Activated CD4-positive, alpha-beta T cell treated with anti-CD3 and anti-CD28 coated beads, Interleukin-10, Interleukin-2, amounts not matched to agents 100 ng/mL and 50 ng/mL, durations not matched to agents 16 hours and 8 hours (primary cell): ENCODE measurements at places on chromosomes 7 and 10.

DNA sequence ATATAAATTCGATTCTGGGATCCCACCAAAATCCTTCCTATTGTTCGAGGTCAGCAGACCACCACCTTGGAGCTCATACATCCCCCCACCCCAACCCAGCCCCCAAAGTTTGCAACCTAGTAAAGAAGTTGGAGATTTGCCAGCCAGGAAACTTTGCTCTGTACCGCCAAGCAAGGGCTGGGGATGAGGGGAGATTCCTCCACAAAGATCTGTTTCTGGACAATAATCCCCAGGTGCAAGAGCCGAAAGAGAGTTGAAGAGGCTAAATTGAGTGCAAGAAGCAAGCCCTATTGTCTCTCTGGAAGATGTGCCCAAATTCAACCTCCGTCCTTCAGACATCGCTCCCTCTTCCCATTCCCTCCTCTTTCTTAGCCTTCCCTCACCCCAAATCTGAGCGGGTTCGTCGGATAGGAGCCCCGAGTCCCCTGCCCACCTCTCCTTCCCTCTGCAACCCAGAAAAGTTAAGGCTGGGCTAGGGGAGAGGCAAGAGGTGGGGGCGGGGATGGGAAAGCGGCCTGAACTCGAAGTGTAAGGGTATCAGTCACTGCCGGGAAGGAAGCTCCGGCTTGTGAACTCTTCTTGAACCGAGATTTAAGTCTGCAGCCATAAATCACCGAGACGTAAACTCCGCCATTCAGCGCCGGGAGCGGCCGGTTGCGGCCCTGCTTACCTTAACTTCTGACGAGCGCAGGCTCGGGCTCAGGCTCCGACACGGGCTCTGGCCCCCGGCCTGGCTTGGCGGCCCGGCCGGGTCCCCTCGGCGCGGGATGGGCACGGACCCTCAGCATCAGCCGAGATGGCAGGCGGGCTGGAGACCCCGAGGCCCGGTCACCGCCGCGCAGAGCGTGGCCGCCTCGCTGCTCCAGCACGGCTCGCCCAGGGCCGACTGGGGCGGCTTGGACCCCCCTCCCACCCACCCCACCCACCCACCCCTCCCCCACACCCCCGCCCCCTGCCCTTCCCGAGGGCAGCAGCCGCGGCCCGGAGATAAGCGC, 10.8 kb upstream of the HOXA2 start:
- DNase-seq: no peak

DNA sequence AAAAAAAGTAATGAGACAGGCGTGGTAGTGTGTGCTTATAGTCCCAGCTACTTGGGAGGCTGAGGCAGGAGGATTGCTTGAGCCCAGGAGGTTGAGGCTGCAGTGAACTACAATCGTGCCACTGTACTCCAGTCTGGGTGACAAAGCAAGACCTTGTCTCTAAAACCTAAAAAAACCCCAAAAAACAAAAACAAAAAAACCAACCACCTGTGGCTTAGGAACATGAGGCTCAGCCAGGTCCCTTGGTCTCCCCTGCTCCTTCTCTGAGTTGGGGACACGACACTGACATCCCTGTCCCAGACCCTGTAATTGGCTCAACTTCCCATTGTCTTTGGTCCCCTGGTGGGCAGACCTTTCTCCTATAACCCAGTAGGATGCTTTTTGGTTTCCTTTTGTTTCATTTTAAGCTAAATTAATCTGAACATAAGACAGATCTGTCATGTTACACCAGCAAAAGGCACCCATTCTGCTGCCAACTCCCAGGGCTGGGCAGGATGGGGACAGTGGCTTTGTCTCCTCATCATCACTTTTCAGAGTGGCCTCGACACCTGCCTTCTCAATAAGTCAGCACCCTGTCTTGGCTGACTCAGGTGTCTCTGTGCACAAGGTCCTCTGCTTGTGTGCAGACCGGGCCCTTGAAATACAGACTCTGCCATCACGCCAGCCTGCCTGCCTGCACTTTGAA, 74.4 kb downstream of the MYL10 start:
- DNase-seq: no peak

DNA sequence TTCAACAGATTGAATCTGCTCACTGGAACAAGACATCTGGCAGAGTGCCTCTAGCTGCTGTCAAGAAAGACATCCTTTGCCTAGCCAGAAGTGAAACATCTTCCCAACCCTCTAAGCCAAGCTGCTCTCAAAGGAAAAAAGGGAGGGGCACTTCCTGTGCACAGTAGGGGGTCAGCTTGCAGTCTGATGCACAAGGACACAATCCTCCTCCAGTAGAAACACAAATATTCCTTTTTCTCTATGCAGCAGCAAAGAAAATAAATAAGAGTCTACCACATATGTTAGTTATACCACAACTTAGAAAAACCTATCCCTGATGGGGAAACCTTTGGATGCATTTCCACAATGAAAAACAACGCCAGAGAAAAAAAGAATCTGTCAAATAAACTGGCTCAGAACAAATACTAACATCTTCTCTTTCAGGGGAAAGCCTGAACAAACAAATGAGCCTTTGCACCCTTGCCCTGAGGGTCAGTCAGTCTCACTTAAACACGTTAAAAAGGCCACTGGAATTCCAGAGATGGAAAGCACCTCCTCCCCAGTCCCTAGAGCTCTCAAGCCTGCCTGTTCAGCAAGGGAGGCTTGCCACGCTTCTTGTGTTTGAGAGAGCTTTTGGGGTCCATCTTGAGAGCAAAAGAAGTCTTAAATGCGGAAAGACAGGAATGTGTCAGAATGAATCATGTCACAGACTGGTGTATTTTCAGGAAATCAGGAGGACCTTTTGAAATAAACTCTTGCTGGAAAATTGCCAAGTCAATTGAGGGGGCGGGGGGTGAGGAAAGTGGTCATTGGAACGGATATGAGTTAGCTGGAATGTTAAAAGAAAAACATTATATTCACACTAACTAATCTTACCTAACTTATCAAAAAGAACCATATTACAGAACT, 7.5 kb downstream of the LAMB1 start:
- no peak for DNase-seq

DNA sequence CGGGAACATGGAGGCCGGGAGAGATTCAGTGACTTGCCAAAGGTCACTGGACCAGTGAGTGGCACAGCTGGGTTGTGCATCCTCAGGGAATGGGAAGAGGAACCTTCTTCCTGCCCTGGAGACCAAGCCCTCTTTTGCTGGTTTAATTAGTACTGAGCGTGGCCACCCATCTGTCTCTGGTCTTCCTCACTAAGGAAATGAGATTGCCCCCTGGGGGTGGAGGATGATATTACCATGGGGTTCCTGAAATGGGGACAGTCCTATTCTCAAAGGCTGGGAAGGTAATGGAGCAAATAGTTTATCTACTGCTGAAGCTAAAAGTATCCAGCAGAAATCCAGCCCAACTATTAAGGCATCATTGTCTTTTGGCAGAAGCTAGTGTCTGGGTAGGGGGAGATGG, 98.6 kb upstream of the FGFR2 start:
- peak; percentile 33 for DNase-seq

DNA sequence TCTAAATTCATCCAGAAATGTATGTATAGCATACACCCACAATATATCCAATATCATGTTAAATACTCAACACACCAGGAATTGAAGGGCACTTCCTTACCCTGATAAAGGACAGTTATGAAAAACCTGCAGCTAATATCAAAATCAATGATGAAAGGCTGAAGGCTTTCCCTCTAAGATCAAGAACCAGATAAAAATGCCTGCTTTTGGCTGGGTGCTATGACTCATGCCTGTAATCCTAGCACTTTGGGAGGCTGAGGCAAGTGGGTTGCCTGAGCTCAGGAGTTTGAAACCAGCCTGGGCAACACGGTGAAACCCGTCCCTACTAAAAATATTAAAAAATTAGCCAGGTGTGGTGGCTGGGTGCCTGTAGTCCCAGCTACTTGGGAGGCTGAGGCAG, 21.6 kb upstream of the UPP1 start:
- no peak for DNase-seq

- DNase-seq: no peak
These were observed 257.0 kb upstream of the SLC26A5 start for GRCh38 chr7:103702982-103703381.

DNA sequence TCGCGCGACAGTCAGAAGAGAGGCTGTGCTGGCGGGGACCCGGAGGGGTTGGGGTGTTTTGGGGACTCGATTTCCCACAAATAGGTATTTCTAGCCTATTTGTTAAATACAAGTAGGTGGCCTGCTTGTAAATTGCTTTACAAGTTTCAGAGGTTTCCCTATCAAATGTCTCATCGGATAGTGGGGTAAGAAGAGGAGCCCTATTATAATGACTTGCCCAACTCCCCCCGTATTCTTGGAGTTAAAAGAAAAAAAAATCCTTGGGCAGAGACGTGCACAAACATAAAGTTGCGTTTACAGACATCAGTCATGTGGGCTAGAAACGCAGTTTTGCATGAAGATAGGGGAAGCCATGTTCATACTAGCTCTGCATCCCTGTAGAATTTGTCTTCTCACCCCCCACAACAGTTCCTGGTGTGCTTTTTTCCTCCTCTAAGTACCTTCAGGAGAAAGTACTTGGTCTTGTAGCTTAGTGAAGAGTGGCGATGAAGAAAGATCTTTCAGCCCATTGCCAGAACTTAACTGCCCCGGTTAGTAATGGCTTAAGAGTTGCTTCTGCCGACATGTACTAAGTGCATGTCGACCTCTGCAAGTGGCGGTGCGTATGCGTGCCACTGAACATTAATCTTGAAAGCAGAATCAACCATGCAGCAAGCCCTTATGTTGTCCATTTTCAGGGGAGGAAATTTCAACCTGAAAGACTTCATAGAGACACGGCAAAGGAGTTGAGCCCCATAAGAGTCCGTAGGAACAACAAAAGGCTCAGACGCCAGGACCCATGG, 832 bp upstream of the TIAL1 start:
- DNase-seq: no peak

DNA sequence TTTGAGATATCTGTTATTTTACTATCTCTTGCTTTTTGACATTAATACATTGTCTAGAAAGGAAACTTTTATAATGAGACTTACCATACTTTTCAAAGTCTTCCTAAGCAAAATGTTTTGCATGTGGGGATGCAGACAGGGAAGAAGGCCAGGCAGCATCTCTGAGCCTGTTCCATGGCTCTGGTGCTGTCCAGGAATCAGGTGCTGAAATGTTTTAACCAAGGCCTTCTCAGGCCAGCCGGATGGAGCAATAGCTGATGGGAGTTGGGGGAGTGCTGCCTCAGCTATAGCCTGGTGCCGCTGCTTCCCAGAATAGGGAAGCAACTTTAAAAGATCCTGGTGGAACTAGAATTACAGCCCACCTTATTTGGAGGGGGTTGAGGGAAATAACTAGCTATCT, 38.5 kb downstream of the CRTAC1 start:
- DNase-seq: no peak

DNA sequence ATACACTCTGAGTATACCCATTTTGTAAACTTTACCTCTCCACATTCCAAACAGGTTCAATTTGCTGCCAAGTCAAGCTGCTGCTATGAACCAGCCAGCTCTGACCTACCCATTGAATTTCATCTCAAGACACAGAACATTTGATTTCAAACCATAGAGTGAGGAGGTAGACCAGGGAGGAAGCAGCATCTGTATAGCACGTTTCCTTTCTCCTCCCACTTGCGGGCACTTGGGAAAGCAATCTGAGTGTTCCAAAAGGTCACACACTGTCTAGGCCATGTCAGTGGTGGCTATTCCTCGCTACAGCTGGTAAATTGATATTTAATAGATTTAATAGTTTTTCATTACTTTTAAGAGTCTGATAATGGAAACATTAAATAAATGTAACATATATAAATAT, 147.8 kb upstream of the EEPD1 start:
- DNase-seq: no peak

DNA sequence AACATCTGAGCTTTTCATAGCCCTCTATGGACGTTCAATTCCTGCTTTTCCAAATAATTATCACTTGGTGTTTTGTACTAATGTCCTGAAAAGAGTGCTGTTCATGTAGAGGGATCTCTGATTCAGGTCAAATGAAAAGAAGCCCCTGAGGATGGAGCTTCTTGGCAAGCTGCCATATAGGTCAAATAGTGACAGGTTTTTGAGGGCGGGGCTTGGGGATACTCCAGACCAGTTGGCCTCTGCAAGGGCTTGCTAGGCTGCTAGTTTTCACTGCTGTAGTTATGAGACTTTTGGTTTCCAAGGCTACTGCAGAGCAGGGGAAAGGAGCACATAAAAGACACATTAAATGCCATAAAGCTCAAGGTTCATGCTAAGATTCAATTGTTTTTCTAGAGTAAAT, 257.2 kb upstream of the CACNA2D1 start:
- DNase-seq: no peak

- DNase-seq: peak; percentile 84
These were observed 51.3 kb downstream of the PWWP2B start for GRCh38 chr10:132448248-132448731.

DNA sequence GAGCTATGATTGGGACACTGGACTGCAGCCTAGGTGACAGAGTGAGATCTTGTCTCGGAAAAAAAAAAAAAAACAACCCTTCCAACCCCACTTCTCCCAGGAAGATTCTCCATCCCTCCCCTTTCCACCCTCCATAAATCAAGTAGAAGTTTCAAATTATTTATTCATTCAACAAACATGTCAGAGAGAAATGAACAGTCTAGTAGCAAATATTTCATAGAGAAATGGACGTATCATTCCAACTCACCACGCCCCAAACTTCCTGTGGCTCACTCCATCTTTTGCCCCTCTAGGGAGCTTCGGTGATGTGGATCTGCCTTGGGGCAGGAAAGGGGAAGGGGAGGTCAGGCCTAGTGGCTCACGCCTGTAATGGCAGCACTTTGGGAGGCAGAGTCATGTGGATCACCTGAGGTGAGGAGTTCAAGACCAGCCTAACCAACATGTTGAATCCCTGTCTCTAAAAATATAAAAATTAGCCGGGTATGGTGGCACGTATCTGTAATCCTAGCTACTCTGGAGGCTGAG, 638 bp upstream of the TRAPPC14 start:
- DNase-seq: no peak

DNA sequence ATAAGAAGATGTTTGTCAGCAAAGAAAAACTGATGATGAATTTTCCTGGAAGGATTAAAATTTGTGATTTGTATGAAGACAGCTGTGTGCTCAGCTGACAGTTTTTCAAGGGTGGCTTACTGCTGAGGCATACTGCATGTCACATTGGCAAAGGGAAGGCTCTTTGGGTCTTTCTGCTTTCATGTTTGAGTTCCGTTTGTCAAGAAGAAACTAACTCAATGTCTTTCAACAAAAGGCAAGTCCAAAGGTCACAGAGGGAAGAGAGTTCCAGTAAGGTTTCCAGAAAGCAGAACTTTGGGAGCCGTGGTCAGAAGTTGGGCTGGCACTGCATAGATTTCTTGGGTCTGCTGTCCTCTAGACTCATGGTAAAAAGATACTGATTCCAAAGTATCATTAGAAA, 16.9 kb downstream of the DYDC2 start:
- DNase-seq: no peak

- DNase-seq: no peak
These were observed 39.8 kb downstream of the FOXL3 start for GRCh38 chr7:329691-330281.
